ENCODE measurements at places on chromosomes 3 and 15. TPM values are rescaled to one million over a fixed set of nuclear protein-coding genes. Genes with fewer than 3 reads are reported as not detected.

GRCh38 chr15:77627581-77627980, 5.1 kb downstream of the LINGO1 start:
- DNase-seq, result no peak

DNA sequence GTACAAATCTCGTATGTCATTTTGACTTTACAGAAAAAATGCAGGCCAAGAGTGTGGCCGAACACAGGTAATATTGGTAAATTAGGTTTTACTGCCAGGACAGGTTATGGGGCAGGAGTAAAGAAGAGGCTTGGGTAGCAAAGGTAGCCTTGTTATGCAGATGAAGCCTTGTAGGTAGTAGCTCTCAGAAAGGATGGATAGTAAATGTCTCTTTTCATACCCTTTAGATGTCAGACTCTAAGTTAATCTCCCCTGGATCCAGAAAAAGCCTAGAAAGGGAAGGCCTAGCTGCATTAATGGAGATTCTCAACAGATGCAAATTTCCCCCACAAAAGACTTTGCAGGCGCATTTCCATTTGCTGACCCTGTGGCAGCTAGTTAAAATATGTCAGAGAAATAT, 1445.1 kb upstream of the CADM2 start:
- DNase-seq, result no peak

GRCh38 chr15:66720206-66721010, 18.4 kb downstream of the SMAD6 start:
- no peak for DNase-seq

DNA sequence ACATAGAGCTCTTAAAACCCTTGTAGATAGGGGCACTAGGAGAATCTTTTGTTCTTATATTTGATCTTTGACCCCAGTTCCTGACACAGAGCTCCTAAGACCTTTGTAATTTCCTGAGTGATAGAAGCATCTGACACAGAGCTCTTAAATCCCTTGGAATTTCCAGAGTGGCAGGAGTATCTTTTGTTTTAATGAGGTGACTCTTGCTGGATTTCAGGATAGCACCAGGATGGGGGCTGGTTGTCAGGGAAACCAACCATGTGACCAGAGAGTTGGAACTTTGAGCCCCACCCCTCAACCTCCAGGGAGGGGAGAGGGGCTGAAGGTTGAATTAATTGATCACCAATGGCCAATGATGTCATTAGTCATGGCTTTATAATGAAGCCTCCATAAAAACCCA, 47.6 kb upstream of the ST8SIA2 start:
- no peak for DNase-seq

DNA sequence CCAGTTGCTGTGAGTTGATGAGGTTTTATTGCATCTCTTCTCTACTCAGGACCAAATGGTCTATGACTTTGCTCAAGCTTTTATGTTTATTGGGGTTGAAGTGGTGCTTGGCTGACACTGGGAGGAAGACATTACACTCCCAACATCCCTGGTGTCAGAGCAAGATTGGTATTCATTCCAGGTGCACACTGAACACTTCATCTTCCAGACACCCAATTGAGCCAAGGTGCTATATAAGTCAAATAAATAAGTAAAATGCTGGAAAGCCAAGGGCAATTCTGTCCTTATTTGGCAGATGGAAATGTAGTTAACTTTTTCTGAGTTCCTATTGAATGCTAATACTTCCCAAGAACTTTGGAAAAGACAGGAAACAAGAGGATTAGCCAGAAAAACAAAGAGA, 53.2 kb upstream of the CDV3 start:
- DNase-seq, result no peak

DNA sequence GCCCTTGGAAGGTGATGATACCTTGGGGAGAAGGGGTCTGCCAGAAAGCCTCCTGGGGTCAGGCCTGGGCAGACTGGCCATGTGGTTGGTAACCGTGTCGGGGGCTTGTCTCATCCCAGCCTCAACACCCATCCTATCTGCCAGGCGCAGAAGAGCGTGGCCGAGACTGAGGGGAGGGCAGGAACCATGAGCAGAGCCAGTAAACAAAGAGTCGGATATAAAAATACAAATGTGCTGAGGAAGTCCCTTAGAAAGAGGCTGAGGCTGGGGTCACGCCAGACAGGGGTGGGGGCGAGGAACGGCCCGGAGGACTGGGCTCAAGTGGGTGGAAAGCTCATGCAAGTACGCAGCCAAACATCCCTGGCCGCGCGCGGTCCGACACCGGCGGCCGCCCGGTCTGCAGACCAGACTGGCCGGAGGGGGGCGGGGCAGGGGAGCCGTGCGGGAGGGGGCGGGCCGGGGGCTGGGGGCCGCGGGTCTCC, 1.9 kb downstream of the CAMK2N2 start:
- no peak for DNase-seq

GRCh38 chr15:35867356-35867755, 321.4 kb upstream of the DPH6 start:
- no peak for DNase-seq

Gene TUSC7
- not detected for polyA plus RNA-seq

Gene TBC1D21
- not detected for polyA plus RNA-seq

Gene ARL14
- polyA plus RNA-seq, result 0.24 TPM
